ENCODE measurements at places on chromosomes 1 and 21.

GRCh38 chr1:7420098-7420445 is 351.0 kb upstream of the VAMP3 start:
- no peak for DNase-seq

DNA sequence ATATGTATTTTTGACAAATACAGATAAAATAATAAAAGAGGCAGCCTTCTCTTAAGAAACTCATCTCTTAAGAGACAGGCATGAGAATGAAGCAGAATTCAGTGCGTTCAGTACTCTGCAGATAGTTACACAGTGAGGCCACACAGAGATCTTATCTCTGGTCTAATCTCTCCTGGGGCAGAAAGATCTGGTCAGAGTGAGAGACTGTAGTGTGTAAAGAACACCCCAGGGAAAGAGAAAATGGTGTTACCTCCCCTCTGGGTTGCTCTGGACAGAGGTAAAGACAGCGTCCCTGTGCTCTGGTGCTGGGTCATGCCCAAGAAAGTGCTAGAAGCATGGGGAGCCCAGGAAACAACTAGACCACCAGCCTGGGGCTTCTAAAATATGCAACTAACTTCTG is 216.3 kb downstream of the SIPA1L2 start:
- no peak for DNase-seq

GRCh38 chr1:109764561-109765482 is 1.1 kb upstream of the EPS8L3 start:
- DNase-seq: no peak

GRCh38 chr1:38814984-38815464 is 44.5 kb downstream of the RRAGC start:
- DNase-seq: peak; percentile 31

GRCh38 chr1:77958391-77958790 is 20.5 kb downstream of the FUBP1 start:
- DNase-seq: no peak

DNA sequence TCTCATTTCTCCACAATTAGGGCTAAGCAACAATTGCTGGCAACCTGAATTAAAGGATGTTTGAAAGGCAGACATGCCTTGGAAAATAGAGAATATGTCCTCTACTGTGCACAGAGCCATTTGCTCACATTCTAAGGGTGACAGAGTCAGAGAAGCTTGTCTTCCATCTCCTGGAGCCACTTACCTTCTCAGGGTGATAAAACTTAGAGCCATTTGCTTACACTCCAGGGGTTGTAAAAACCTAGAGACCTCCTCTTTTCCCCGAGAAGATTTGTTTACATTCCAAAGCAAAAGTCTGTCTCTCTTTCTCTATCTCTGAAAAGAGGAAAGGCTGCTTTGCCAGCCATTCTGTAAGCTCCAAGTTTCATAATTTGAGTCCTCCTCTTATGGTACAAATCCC is 61.3 kb downstream of the LBR start:
- DNase-seq: no peak

DNA sequence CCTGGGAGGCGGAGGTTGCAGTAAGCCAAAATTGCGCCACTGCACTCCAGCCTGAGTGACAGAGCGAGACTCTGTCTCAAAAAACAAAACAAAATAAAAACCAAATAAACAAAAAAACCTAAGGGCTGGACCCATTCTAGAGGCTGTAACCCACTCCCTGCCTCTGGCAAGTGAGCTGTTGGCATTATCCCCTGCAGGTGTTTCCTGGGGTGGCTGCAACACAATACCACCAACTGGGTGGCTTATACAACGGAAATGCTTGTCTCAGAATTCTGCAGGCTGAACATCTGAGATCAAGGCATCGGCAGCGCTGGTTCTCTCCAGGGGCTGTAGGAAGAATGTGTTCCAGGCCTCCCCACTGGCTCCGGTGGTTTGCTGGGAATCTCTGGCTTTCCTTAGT is 15.2 kb downstream of the LRRC38 start:
- DNase-seq: no peak

- DNase-seq: no peak
These were observed 100.0 kb downstream of the HHAT start for GRCh38 chr1:210428696-210429095.

- no peak for DNase-seq
These were observed 23.7 kb downstream of the NOL9 start for GRCh38 chr1:6530504-6531160.

DNA sequence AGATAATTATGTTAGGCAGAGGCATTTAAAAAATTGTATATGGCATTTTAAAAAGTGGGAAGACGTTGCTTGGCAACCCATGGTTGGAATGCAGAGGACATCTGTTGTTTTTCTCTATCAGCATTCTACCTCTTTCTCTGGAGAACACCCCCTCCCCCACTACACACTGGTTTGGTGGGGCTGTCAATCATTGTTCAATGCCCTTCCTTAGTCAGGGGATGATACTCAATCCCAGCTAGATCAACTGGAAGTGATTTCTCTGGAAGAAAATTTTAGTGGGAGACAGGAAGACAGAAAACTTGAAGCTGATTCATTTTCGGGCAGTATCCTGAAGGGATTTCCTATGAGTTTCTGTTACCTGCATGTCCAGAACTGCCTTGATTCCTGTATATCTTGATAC is 35.7 kb upstream of the CAP1 start:
- no peak for DNase-seq

DNA sequence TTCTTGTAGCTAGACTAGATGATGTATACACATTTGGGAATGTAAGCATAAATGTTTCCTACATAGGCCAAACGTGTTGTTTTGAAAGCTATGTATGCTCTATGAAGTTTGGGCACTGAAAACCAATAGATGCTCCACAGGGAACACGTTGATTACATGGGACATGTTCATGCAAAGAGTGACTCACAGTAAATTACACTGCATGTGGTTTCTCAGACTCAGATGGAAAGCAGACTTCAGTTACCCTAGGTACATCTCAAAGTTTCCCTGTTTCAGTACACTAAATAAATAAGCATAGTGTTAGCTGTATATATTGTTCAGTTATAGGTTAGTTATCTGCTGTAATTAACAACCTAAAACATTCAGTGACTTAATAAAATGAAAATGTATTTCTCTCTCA is 301.9 kb upstream of the RUNX1 start:
- no peak for DNase-seq

GRCh38 chr1:116340506-116341231 is 32.4 kb upstream of the ATP1A1 start:
- DNase-seq: no peak

DNA sequence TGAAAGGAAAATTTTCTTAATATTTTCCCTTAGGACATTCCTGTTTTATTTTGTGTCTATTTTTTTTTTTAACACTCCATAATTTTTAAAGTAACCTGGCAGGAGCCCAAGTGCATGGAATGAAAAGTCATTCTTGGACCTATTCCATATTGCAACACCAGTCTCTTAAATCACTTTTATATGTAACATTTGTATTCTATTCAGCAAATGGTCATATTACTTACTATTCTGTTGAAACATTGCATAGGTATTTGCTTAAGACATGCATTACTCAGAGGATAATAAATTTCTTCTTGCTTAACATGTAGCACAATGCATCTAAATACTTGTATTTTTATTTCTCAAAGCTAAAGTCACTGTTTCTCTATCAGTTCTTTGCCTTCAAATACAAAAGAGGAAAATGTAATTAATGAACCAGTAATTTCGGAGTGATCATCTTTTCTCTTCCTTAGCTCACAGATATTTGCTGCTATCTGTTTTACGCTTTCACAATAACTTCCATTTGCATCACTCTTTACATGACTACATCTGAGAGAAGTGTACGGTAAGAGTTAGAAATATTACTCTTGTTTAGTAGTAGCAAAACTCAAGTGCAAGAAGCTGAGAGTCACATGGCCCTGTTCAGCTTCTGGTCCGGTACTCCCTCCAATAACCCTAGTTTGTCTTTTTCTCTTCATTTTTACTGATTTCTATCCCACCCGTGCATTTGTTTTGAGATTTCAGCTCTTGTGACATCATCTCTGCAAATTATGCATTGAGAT is 394.8 kb downstream of the USP25 start:
- no peak for DNase-seq

GRCh38 chr1:31912839-31913239 is 25.3 kb downstream of the PTP4A2 start:
- peak; percentile 93 for DNase-seq

DNA sequence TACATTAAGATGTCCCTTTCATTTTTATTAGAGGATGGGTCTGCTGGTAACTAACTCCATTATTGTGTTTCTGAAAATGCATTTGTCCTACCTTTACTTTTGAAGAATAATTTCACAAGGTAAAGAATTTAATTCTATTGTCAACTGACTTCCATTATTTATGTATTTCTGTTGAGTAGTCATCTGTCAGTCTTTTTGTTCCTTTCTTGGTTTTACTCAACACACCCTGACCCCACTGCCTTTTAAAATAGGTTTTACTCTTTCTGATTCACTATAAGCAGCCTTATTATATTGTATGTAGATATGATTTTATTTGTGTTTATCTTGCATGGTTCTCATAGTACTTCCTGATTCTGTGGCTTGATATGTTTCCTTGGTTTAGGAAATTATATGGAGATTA is 237.5 kb downstream of the TGFB2 start:
- no peak for DNase-seq

- DNase-seq: no peak
These were observed 10.8 kb upstream of the THEM4 start for GRCh38 chr1:151920149-151920548.

DNA sequence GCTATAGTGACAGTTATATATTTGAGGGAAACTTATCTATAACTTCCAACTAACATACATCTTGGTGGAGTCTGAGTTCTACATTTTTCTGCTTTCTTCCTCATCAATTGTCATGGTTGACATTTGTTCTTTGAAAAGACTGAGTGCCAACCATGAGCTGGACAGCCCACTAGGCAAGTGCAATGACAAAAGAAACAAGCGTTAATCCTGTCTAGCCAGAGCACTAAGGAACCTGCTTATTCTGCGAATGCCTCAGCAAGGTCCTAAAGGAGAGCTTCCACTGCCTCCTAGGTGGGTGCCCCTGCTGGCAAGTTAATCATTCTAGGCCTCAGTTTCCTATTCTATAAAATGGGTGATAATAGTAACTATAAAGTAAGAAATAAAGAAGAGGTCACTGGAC is 44.8 kb downstream of the IRF2BP2 start:
- no peak for DNase-seq

DNA sequence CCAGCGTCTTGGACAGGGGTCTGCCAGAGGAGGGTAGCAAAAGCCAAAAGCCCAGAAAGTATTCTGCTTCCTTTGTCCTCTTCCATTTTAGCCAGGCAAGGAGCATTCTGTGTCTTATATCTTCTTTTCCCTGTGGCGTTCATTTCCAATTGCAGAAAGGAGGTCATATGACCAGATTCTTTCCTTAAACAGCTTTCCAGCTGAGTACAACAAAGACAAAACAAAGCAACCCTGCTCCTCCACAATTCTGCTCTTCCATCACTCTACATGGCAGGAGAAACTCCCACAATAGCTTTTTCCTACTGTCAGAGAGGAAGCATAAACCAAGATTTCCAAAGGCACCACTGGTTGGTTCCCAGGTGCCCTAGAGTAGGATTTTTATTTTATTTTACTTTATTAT is 19.7 kb downstream of the ENSA start:
- no peak for DNase-seq

- no peak for DNase-seq
These were observed 16.0 kb downstream of the EVI5 start for GRCh38 chr1:92768915-92769314.

DNA sequence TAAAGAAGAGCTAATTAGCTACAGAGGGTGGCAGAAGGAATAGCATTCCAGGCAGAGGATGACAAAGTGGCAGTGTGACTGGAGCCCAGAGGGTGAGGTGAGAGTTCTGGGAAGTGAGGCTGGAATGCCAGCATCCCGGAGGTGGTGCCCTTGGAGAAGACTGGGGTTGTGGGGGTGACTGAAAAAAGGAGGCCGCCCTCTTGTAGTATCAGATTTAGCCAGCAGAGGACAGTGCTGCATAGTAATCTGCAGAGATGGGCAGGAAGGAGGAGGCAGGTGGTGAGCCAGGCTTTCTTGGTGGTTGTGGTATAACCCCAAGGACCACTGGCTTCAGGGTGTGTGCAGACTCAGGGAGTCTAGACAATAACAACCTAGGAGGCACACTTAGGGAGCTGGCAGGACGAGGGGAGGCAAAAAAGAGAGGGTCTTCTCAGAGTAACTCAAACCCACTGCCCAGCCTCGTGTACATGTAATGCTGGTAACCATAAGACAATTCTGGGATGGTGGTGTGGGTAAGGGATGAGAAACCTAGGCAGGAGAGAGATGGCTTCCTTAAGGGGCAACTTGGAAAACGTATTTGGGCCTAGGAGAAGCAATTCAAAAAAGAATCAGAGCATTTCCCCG is 30.5 kb downstream of the MROH7 start:
- peak; percentile 55 for DNase-seq

Measured in NCI-H1417 (cell line).